Endodermal cell (in vitro differentiated cells): ENCODE measurements at places on chromosomes 12 and 14.

GRCh38 chr12:121490401-121491281 is 90.2 kb downstream of the KDM2B start:
- DNase-seq, result peak; percentile 74

DNA sequence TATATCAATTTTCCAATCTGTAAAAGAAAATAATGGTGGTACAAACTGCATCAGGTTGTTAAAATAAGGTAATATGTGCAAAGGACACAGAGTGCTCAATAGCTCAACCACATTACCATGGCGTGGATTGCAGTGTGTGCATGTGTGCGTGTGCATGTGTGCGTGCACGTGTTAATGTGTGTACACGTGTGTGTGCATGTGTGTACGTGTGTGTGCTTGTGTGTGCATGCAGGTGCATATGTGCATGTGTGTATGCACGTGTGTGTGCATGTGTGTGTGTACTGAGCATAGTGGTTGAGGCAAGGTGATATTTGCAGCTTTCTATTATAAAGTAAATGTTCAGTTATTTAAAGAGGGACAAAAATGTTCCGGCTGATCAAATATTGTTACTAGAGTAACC is 115.6 kb downstream of the NT5DC3 start:
- DNase-seq, result no peak

GRCh38 chr12:95358111-95359083 is 115.6 kb upstream of the METAP2 start:
- no peak for DNase-seq

DNA sequence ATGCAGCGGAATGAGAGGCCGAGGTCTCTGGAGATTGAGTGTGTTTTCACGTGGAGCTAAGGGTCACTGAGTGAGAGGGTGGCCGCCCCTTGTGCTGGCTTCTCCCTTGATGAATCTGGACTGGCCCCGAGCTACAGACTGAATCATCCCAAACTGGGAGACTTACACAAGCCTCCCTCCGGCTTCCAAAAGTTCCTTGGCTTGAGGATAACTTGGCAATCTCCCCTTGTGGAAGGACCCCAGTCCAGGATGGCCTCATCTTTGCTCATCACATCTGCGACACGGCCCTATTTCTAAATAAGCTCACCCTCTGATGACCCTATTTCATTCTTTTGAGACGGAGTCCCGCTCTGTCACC is 41.5 kb upstream of the FBRSL1 start:
- no peak for DNase-seq

- DNase-seq, result peak; percentile 91
These were observed 15.8 kb upstream of the STAB2 start for GRCh38 chr12:103571286-103571685.

DNA sequence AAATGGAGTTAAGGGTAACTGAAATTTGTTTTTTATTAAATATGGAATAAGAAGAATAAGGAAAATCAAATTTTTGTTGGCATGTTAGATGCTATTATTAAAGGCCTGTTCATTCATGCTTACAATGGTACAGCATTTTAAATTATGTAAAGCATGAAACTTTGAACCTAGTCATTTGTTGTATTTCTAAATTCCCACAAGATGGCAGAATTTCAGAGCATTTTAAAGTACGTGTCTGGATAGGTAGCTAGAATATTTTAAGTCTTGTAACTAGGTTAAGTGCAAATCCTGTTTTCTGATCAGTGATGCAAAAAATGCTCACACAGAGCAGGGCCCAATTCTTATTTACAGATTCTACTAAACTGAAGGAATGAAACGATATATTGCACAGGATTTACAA is 585.6 kb upstream of the MIS18BP1 start:
- no peak for DNase-seq

GRCh38 chr14:21057803-21058675 is at the start of gene RNASE8:
Gene RNASE8 (plus strand): TSS chr14:21057822. CDS start chr14:21057893, 71 bp downstream.
- no peak for DNase-seq

DNA sequence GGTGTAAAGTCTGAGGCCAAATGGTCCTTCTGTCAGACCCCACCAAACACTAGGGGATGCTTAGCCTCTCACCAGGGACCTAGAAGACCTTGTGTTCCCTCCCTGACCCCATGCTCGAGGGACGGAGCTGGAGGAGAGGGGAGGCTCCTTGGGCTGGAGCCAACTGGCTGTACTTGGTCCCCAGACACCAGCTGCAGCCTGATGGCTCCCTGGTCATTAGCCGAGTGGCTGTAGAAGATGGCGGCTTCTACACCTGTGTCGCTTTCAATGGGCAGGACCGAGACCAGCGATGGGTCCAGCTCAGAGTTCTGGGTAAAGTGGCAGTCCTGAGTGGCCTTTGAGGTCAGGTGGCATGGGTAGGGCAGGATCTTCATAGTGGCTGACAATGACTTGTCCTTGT is 29.0 kb downstream of the PAPLN start:
- no peak for DNase-seq

DNA sequence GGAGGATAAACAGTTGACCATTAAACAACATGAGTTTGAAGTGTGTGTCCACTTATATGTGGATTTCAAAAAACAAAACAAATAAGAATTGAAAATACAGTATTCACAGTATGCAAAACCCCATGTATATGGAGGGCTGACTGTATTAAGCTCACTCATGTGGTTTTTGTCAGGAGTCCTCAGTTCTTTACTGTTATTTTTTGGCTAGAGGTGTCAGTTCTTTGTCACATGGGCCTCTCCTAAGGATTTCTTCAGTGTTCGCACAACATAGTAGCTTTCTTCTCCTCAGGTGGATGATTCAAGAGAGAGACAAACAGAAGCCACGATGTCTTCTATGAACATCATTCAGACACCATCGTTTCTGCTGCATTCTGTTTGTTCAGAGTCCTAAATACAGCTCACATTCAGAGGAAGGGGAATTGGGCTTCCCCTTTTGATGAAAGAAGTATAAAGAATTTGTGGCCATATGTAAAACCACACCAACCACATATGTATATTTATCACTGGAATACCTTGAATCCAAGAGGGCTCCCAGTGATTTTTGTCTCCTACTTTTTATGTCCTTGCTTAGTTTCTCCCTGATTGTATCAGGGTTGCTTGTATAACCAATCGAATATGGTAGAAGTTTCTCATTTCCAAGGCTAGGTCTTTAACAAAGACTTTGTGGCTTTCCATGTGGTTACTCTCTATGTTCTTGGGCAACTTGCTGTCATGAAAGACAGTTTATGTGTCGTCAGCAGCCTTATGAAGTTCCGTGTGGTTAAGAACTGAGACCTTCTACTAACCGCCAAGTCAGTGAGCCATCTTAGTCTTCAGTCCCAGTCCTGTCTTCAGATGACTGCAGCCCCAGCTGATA is 18.9 kb downstream of the MNAT1 start:
- no peak for DNase-seq

DNA sequence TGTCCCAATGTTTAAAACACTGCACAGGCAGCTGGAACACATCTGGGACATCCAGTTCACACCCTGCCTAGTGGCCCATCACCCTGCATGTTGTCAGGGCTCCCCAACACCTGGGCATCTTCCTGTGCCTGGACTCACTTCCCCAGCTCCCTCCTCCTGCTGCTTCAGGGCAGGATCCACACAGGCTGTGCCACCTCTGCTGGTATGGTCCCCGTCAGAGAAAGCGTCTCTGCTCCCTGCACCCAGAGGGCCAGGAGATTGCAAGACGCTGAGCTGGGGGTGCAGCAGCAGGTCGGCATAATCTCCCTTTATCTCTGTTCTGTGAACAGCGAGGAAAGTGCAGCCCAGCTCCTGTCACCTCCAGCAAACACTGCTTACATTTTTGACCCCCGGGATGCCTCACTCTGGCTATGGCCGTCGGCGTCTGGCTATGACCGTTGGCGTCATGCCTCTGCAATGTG is 124.3 kb downstream of the ADGRD1 start:
- DNase-seq, result peak; percentile 44

GRCh38 chr12:94534278-94534677 is 74.6 kb upstream of the CEP83 start:
- DNase-seq, result no peak

DNA sequence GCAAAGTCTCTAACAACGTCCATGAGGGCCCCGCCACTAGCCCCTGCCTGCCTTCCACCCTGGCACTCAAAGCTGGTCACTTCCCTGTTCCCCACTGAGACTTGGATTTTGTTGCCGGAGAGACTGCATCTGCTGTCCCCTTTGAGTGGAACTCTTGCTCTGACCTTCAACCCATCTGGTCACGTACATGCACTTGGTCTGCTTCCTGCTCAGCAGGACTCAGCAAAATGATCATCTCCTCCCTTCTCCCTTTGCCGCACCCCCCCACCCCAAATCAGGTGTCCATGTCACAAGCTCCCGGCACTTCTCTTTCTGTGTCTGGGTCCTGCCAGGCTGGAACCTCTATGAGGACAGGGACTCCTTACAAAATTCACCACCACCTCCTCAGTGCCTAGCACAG is 180.9 kb downstream of the CHST11 start:
- no peak for DNase-seq

DNA sequence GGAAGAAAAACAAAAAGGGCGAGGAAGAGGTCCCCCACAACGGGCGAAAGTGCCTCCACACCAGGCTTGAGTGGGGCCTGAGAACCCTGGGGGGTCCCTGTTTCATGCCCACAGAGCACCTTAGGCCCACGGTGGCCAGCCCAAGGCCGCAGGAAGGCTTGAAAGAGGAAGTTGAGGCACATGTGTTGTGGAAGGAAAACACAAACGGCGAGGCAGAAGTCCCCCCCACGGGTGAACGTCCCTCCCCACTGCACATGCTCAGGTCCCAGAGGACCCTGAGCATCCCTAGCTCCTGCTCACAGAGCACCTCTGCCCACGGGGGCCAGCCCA is 371.5 kb downstream of the ALG10 start:
- DNase-seq, result no peak

- DNase-seq, result no peak
These were observed 74.9 kb downstream of the PPM1H start for GRCh38 chr12:62860020-62860419.

- no peak for DNase-seq
These were observed 47.0 kb downstream of the SLC8B1 start for GRCh38 chr12:113287899-113288282.

- DNase-seq, result no peak
These were observed 147.8 kb upstream of the CPSF6 start for GRCh38 chr12:69091442-69092017.

DNA sequence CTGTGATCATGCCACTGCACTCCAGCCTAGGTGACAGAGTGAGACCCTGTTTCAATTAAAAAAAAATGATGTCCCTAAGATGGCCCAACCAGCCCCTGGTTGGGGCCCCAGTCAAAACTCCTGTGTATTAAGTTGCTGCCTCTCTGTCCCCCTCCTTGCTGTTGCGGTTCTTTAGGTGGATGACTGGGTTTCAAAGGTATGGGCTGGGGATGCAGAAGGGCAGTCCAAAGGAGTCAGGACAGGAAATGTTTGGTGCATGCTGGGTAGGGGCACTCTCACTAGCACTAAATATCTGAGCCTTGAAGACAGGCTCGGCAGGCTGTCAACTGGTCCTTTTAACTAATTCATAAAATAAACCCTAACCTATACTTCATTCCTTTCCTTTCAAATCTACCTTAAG is 12.0 kb upstream of the PIP4K2C start:
- DNase-seq, result no peak

DNA sequence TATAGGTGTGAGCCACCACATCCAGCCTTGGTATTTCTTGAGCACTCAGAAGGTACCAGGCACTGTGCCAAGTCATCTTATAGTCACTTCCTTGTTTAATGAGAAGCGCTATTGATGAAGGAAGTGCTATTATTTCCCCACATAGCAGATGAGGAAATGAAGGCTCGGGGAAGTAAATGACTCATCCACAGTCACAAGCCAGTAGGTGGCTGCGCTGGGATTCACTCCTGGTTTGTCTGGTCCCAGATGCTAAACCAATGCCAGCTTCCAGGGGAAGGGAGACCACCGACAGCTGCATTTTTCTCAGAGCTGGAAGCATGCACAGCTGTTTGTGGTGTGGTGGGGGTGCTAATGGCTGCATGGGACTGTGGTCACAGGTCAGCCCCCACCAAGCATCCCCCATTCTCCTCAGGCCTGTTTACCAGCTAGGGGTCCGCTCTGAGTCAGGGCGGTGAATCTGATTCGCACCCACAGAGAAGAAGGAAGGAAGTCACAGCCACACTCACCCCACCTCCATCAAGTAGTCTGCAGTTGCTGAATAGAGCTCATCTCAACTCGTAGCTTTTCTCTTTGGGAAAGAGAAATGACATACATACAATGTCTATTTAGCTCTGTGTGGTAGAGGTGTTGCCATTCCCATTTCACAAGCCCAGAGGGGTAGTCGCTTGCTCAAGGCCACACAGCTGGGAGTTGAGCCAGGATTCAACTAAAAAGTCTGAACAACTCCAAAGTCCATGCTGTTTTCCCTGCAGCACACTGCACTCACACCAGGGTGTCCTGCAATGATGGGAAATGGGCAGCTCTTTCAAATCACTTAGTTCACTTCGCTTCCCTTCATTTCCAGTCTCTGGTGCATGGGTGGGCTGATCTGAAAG is 6.3 kb upstream of the LTBP2 start:
- peak; percentile 57 for DNase-seq

DNA sequence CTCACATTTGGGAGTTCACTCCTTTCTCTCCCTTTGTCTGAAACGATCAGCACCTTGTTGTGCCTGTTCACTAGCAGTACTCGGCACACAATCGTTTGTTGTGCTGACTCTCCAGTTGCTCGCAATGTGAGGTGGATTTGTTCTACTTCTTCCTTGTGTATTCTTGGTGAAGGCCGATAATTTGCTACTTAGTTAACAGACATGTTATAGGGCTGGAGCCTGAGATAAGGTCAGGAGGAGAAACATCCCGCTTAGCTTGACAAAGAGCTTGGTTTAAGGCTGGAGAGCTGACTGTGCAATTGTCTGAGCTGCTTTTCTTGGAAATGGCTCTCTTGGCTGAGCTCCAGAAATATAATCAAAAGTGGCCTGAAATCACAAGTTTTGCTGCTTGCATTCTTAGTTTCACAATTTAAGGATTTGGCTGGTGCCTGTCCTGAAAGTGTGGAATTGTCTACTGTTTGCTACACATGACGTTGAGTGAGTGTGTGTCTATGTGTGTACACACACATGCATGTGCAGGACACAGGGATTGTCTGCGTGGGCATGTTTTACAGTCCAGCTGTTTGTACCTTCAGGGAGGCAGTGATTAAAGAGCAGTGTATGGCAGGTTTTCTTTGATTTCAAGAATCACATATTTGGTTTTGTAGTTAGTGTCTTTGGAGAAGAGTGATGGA is 77.7 kb downstream of the ARF6 start:
- DNase-seq, result no peak

DNA sequence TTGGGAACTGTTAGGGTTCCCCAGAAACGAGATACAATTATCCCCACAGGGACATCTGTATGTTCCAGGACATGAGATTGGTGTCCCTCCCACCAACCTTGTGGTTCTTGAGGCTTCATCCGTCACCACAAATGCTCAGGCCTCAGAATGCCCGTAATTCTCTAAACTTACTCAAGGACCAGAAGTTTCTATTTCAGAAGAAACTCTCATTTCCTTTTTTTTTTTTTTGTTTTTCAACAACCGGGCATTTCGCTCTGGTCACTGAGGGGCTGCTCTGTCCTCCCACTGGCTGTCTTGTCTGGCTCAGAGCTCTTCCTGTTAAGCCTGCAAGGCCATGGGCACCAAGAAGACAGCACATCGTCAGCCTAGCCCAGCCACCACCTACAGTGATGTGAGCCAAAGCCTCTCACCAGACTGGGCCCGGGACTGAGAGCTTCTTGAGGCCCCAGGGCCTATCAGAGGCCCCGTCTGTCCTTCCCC is 36.2 kb downstream of the VDR start:
- no peak for DNase-seq

GRCh38 chr12:52956987-52957386 is 8.1 kb downstream of the KRT18 start:
- no peak for DNase-seq
